ENCODE measurements at places on chromosomes 6 and 20.

DNA sequence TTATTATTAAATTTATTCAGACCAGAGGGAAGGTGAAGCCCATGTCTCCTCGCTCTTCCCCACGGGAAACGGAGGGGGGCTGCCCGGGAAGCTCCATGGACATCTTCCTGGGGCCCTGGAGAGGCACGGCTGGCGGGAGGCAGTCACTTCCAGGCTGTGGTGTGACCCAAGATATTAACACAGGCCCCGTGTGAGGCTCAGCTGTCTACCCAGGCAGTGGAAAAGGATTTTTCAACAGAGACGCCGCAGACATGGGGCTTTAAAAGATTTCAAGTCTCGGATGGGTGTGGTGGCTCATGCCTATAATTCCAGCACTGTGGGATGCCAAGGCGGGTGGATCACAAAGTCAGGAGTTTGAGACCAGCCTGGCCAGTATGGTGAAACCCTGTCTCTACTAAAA, 117.9 kb downstream of the ERMARD start:
- DNase-seq, result no peak

DNA sequence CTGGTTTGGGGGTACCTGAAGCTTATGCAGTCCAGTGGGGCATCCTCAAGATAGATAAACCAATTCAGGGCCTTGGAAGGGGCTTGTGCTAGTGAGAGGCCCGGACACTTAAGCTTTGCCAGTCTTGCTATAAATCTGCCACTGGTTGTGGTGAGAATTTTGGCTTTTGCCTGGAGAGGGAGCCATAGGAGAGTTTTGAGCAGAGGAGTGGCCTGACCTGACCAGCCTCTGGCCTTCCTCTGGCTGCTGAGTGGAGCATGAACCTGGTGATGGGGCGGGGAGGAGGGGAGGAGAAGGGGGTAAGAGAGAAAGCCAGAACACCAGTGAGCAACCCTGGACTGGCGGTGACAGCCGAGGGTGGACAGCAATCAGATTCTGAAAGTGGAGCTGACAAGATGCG, 7.1 kb downstream of the TMEM74B start:
- DNase-seq, result no peak

- no peak for DNase-seq
Observed at GRCh38 chr6:84492241-84493165, 265.1 kb upstream of the CEP162 start.

DNA sequence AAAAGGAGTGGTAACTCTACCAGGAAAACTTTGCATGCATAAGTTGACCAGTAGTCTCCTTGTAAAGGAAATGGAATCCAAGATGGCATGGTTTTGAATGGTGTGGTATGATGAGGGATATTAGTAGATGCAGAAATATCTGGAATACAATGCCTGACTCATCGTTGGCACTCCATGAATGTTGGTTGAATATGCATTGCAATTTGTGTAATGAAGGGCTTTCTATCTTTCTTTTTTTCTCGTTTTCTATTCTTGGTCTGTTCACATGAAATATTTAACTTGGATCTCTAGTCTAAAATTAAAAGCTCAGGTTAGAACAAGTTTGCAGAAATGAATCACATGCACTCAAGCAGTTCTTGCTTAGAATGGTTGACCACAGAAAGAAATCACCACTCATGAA, 277.3 kb upstream of the PRND start:
- DNase-seq, result no peak

DNA sequence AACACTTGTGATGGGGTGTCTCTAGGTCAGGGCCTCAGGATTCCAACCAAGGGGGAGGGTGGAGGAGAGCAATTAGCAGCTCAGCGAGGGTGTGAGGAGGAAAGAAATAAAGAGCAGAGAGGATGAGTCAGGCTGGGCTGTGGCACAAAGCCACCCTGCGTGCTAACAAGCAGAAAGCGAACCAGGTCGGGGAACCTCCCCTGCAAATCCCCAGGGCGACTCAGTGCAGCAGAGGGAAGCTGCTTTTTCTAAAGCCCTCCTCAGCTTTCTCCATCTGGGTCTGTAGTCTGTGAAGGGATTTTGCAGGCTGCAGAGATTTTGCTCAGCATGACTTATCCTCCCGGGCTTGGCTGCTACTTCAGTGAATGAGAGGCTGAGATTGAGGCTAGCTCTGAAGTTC, 6.6 kb upstream of the SPO11 start:
- peak; percentile 9 for DNase-seq

- DNase-seq, result peak; percentile 25
Observed at GRCh38 chr6:39980839-39981580, 46.7 kb upstream of the MOCS1 start.

- DNase-seq, result peak; percentile 31
Observed at GRCh38 chr20:373171-373890, 7.2 kb upstream of the TRIB3 start.

DNA sequence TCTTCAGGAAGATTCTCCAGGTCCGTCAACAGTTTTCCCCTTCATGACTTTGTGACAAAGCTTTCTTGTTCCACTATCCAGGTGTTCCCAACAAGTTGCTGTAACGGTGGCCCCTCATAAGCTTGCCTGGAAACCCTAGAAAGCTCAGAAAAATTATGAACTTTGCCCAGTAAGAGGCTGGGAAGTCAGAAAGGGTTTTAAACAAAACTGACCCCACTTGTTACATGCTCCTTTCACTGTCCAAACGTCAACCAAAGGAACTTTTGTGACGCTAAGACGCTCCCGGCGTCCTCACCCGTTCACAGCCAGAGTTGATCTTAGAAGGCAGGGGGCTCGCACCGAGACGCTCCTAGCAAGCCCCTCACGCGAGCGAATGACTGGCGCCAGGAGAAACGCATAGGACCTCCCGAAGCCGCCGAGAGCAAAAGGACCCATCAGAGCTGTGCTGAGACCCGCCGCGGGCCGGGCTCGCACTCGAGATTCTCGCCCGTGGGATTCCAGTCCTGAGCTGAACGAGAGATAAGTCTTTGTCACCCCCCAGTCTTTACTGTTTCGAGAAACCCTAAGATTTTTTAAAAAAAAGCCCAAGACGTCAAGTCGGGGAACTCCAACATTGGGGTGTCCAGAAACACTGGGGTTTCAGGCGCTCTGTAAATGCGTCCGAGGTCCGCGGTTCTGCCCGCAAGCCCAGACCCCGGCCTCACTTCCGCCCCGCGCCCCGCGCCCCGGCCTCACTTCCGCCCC, 544 bp upstream of the ACAT2 start:
- no peak for DNase-seq

DNA sequence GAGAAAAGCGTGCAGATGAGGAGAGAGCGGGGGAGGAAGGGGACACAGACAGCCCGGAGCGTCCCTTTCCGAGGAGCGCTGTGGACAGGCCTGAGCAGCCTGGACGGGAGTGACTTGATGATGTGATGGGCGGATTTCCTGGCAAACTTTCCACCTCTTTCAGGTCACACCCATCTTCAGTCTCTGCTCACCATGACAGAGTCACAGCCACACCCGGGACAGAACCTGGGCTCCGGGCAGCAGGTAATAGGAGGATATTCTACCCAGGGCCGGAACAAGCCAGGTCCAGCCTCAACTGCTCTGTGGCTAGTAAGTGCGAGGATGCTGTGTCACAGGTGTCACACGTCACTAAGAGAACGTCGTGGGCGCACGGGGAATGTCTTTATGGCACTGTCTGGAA, 84.3 kb downstream of the THBS2 start:
- no peak for DNase-seq

DNA sequence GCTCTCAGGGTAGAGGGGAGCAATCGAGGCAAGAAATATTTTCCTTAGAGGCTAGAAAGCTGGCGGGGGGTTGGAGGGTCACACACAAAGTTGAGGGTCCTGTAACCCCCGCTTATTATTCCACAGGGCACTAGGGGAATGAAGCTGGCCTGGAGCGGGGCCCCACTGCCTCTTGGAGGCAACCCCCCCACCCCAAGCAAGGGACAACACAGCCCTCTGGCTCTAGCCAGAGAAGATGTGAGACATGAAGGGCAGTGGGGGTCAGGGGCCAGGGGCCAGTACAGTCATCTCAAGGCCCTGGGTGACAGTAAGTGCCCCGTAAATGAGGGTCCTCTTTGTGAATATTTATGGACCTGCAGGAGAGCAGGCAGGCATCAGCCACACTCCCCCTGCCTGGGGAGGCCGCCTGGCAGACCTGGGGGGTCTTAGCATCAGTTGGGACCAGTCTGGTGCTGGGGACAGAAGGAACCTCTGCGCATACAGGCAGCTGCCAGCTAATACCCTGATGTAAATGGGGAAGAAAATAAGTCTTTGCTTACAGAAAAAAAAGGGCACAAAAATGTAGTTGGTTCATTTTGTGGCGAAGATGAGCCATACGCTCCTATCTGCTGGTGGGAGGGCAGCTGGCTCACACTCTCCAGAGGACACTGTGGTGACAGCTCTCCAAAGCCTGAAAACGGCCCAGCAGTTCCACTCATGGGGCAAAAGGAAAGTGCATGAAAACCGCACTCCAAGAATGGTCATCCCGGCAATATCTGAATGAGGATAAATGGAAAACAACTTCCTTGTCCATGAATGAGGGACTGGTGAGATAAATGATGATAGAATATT, 21.9 kb downstream of the SPATA2 start:
- DNase-seq, result no peak

- DNase-seq, result no peak
Observed at GRCh38 chr6:84929212-84929611, 164.8 kb upstream of the TBX18 start.

All from activated naive CD4-positive, alpha-beta T cell treated with anti-CD3 and anti-CD28 coated beads for 36 hours (primary cell).